ENCODE measurements at places on chromosomes 3 and 15.
A peak's percentile ranks its signal among the peaks of the same experiment; 100 is the strongest.

- DNase-seq, result no peak
These were observed 415.7 kb downstream of the PLCL2 start for GRCh38 chr3:17300441-17300840.

DNA sequence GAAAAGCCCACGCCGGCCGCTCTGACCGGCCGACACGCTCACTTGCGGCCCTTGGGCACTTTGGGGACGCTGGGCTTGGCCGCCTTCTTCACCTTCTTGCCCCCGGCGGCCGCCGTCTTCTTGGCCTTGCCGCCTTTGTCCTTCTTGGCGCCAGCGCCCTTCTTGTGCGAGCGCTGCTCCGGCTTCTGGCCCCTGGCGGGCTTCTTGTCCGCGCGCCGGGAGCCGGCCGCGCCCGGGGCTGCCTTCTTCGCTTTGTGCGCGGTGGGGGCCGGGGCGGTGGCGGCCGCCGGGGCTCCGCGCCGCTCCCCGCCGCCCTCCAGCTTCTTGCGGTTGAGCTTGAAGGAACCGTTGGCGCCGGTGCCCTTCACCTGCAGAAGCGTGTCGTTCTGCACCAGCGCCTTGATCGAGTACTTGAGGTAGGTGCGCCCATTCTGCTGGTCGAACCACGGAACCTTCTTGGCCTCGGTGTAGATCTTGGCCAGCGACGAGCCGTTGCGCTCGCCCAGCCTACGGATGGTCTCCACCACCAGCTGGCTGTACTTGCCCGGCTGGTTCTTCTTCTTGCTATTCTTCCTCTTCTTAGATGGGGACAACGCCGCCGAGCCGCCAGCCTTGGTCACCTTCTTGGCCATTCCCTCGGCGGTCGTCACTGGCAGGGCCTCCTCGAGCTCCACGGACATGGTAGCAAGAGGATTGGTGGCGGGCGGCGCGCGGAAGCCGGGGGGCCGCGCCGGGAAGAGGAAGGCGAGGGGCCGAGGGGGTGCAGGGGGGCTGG lies 36.7 kb downstream of the HMCES start:
- DNase-seq, result peak; percentile 45

GRCh38 chr3:67535006-67535405 lies 119.4 kb downstream of the SUCLG2 start:
- no peak for DNase-seq

DNA sequence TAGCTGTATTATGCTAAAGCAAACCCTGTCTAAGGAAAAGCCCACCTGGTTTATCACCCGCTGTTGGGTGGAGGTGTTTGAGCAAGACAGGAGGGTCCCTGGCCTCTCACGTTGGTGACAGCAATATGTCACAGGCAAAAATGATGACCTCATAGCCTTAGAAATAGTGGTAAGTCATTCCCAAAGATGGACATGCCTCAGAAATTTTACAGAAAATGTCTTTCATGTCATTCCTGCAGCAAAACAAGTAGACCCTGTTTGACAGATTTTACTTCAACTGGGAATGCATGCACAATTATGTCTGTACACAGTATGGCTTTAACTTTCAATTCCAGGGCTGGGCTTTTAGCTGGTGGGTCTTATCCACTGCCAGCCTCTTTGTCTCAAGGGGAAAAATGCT lies 362.3 kb upstream of the C2CD4B start:
- DNase-seq, result no peak

- DNase-seq, result no peak
These were observed 128.4 kb downstream of the ASB7 start for GRCh38 chr15:100730655-100731266.

DNA sequence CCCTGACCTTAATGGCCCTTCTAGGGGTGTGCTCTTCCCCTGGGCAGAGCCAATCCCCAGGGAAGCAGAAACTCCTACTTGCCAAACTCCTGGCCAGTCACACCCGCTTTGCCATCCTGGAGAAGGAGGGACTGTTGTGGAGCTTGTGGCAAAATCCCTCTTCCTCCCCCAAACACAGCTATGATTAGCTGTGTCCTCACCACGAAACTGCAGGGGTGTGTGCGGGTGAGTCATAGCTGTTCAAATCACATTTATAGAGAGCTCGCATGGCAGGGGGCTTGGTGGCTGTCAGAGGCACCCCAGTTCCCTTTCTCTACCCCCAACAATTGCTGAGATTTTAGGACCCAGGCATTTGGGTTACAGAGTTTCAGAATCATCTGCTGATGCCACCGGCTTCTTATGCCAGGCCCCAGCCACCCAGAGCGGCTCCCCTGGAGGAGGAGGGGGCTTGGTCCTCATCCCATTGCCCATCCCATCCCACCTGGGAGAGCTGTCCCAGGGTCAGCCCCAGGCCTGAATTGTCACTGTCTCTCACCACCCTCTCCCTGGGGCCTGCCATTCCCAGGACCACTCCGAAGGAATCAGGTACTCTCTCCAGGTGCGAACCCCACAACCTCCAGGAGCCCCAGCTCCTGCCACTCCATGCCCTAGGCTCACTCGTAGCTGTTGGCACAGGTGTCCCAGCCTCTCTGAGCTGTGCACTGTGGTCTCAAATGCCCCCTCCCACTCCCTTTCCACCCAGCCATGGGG lies 28.8 kb upstream of the MAGEF1 start:
- DNase-seq, result no peak

DNA sequence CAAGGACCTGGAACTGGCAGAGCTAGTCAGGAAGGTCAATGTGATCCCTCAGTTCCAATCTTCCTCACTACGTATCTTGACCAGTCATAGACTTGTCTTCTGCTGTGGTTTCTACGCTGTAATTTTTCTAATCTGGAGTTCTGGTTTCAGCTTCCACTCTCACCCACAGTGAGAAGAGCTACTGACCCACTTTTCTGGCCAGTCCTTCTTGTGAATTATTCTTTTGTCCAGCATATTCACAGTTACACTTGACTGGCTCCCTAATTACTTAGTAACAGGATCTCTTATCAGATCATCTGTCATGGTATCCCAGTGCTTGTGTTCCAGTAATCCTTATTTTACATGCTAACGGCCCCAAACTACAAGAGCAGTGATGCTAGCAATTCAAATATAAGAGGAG lies 72.4 kb upstream of the MME start:
- DNase-seq, result peak; percentile 58

DNA sequence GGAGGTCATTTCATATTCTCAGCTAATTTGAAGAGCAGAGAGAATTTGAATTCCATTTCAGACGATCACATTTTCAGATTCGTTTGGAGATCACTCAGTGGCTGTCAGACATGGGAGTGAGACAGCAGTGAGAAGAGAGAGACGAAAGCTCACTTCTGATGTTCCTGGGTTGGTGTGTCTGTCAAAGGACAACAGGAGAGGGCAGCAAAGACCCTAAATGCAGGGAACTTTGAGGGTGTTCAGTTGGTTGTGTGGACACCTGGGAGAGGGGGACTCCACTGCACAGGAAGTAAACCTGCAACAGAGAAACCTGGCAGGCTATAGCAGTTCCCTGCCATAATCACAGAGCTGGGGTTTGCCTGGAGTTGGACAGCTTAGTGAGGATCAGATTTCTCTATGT lies 675.1 kb downstream of the SQOR start:
- peak; percentile 82 for DNase-seq

GRCh38 chr3:5002174-5002870 lies 23.1 kb downstream of the BHLHE40 start:
- no peak for DNase-seq

GRCh38 chr3:158483701-158484235 lies 87.2 kb upstream of the MLF1 start:
- DNase-seq, result no peak

- no peak for DNase-seq
These were observed 137.1 kb upstream of the PRR20G start for GRCh38 chr3:127424766-127425504.
